ENCODE measurements at places on chromosomes 3 and 15.

- DNase-seq: no peak
These were observed 5.7 kb downstream of the MORF4L1 start for GRCh38 chr15:78878356-78878755.

- DNase-seq: no peak
These were observed 27.9 kb downstream of the CD276 start for GRCh38 chr15:73712107-73712506.

GRCh38 chr3:23916152-23916885 lies 471 bp downstream of the NKIRAS1 start:
- DNase-seq: no peak

DNA sequence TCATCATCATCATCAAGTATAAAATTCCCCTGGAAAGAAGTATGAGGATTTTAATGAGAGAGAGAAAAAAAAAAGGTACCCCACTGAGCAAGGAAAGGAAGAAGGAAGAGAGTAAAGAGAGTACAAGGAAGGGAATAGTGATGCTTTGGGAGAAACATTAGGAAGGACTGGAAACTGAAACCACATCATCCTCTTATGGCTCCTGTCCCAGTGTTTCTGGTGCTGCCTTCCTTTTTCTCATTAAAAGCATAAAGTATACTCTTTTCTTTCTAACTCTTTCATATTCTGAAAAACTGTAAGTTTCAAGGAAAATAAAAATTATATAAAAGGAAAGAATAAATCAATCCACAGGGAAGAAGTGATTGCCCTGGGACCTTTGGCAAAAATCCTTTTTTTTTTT lies 616.4 kb upstream of the CBLB start:
- DNase-seq: peak; percentile 56

GRCh38 chr15:58147171-58147611 lies 9.0 kb downstream of the AQP9 start:
- DNase-seq: peak; percentile 10

DNA sequence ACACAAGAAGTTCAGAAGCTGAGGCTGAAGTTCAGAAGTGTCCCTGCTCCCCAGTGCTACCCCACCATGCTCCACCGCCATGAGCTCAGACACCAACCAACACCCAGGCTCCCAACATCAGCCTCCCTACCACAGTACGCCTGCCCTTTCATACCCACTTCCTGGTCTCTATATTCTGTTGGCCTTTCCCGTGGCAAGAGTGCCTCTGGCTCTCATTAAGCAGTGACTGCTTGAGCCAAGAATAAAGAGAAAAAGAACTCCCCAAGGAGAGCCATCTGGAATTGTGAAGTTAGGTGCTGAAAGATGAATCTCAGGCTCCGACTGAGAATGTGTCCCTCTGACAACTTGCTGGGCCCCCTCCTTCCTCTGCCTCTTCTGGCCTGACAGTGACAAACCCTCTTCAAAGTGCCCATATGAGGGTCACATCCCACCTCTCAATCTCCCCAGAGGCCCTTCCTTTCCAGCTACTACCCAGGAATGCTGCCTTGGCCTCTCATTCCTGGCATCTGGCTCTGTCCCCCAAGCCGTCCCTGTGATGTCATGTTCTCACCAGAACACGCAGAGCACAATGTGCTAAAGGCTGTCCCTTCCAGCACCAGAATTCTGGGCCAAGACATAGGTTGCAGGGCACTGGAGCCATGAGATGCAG lies 306.8 kb downstream of the NTRK3 start:
- no peak for DNase-seq

DNA sequence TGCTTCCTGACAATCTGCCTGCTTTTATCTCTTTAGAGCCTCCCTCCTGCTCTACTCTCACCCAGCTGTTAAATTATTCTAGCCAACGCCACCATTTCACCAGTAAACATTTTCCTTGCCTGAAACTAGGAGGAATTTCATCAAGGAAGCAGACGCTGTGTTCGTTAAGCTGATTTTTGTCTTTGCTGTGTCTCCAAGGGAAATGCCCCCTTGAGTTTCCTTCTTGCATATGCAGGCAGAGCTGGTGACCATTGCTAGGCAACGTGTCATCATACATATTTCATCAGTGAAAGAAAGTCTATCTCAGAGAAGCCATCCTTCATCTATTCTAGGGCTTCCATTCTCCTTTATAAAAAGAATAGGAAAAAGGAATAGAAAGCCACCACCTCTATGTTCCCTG lies 87.0 kb upstream of the ST8SIA2 start:
- no peak for DNase-seq

All from NCI-H1092 treated with DMSO at 0.1 percent for 48 hours (cell line).